Pulmonary artery endothelial cell (primary cell): ENCODE measurements at places on chromosomes 7 and 10. TPM values are rescaled to one million over a fixed set of nuclear protein-coding genes. Genes with fewer than 3 reads are reported as not detected.

DNA sequence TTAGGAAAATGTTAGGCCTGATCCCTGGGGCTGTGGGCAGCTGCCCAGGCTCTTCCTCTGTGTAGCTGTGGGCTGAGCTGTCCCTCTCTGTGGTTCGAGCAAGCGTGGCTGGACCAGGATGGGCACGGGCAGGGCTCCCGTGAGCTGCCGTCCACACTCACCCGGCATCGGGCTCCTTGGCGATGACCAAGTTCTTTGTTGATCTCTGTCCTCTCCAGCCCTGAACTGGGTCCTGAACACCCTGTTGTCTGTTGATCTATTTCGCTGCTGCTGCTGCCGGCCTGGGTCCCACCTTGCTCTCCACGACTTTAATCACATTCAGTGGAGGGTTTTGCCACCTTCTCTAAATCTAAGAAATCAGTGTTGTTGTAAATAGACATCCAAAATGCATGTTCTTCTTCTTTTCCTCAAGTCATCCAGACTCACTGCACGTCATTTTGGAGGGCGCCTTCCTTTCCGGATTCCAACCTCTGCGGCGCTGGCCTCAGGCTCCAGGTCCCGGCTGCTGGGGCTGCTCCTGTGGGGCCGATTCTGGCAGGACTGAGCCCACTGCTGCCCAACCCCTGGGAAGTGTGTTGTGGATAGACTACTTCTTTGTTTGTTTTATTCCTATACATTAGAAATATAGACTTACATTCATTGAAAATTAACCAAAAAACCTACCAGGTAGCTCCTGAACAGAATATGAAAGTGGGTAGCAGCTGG, 100.6 kb downstream of the DYNC2I1 start:
- no peak for DNase-seq

DNA sequence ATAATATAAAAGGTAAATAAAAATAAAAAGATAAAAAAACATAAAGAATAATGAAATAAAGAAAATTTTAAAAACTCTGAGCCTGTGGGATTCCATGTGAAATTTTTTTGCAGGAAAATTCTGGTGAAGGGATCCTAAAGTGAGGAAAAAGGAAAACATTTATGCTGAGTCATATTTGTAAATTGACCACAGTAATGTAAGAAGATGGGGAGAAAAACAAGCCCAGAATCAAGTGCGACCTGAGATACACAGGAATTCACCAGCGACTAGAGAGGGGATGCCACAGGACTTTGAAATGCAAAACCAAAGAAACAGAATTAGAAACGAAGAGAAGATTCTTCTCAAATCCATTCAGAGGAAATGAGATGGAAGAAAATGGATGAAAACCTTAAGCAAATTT, 133.8 kb upstream of the PFKP start:
- DNase-seq: no peak

- no peak for DNase-seq
These were observed 142.8 kb downstream of the CXCL12 start for GRCh38 chr10:44242091-44242490.

DNA sequence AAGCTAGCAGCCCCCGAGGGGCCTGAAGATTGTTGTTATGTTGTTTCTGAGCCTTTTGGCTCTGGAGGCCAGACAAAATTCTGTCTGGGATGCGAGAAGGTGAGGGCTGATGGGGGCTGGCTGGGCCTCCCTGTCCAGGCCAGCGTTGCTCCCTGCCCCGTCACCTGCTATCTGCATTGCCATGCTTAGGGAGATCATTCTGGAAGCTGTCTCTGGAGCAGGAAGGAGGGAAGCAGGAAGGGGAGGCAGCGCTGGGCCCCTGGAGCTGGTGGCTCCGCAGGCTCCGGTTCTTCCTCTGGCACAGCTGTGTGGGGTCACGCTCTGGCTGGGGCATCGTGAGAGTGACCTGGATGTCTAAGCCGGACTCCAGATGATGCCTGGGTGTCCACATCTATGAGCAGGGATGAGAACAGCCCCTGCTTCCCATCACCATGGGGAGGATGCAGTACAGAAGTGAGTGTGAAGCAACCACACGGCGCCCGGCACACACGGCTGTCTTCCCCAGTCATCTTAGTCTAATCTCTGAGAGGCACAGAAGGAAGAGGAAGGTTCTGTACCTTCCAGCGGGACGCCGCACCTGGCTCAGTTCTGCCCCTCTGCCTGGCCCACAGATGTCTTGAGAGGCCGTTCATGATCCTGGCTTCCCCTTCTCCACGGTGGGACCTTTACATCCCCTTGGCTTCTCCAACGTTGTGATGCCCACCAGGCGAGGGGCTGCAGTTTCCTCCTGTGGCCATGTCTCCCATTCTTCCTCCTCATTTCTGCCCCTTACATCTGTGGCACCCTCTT, 11.9 kb upstream of the NPS start:
- no peak for DNase-seq

DNA sequence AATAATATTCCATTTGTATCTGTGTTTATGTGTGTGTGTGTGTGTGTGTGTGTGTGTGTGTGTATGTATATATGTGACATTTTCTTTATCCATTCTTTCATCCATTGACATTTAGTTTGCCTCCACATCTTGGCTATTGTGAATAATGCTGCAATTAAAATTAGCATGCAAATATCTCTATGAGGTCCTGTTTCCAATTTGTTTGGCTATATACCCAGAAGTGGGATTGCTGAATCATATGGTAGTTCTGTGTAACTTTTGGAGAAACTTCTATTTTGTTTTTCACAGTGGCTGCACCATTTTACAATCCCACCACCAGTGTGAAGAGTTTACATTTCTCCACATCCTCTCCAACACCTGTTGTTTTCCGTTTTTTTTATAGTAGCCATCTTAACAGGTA, 53.1 kb downstream of the CH25H start:
- no peak for DNase-seq

DNA sequence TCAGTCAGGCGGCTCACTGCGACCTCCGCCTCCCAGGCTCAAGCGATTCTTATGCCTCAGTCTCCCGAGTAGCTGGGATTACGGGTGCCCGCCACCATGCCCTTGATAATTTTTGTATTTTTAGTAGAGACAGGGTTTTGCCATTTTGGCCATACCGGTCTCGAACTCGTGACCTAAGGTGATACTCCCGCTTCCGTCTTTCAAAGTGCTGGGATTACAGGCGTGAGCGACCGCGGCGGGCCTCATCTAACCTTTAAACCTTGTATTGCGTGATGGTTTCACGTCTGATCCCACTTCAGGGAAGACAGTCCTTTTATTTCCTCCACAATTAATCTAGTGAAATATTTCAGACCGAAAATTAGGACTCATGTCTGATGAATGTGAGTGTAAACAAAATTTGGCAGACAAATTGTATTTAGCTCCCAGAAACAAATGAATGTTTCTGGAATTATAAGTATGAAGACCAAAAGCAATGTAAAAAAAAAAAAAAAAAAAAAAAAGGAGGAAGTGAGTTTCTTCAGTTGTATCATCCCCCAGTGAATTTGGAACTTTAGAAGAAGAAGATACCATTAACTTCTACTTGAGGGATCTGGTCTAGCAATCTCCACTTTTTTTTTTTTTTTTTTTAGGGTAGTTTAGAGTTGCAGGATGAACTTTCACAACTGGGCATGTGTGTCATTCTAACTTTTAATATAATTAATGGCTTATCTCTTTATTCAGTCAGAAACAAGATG, 1.6 kb downstream of the NUP42 start:
- DNase-seq: no peak

DNA sequence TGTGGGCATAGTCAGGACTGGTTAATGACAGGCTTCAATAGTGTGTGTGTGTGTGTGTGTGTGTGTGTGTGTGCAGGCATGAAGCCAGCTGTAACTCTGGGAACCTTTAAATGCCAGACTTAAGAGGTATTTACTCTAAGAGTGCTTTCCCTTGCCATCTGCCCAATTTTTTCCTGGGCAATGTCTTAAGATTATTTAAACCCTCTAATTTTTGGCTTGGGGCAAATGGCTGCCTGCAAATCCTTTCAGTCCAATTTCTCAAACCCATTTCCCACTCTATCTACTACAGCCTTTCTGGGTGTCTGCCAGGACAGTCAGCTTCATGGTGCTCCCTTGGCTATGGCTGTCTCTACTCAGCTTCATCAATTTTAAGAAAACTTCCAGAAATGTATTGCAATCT, 62.6 kb upstream of the C1GALT1 start:
- no peak for DNase-seq

The GNG11 gene
- 147 and 170 TPM in 2 replicates for total RNA-seq

The C10orf90 gene
- not detected in 2 replicates for total RNA-seq

The ASCC1 gene
- 26.0 and 26.8 TPM in 2 replicates for total RNA-seq

The AEBP1 gene
- total RNA-seq: 2.6 and 5.4 TPM in 2 replicates
